ENCODE measurements at places on chromosomes 1 and 21.

DNA sequence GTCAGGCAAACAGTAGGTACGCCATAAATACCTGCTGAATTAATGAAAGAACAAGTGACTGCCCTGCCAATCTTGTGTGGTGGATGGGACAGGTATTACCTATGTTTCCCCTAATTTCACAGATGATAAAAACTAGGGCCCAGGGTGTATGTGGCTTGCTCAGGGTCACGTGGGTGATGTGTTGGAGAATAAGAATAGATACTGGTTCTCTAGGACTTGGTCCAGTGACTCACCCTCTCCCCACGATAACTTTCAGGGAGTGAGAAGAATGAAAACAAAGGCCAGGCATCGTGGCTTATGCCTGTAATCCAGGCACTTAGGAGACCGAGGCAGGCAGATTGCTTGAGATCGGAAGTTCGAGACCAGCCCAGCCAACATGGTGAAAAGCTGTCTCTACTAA is 26.7 kb downstream of the SLC26A9 start:
- H3K4me1 ChIP-seq, result peaks cover 5% of the 10 kb centered on the region
- no peak overlapping the region for H3K4me3 ChIP-seq
- peak overlapping the region; percentile 20 for H3K27ac ChIP-seq
- H3K27me3 ChIP-seq, result peaks cover 21% of the 10 kb centered on the region
- no peaks in the 10 kb centered on the region for H3K36me3 ChIP-seq

- peaks cover 33% of the 10 kb centered on the region for H3K4me1 ChIP-seq
- no peak overlapping the region for H3K27ac ChIP-seq
- DNase-seq, result no peak
- H3K4me3 ChIP-seq, result no peak overlapping the region
- no peaks in the 10 kb centered on the region for H3K36me3 ChIP-seq
- H3K27me3 ChIP-seq, result no peaks in the 10 kb centered on the region
Observed at GRCh38 chr1:25433389-25434186, 2.9 kb downstream of the MACO1 start.

- no peaks in the 10 kb centered on the region for H3K36me3 ChIP-seq
- H3K4me3 ChIP-seq, result peak within 1 kb of the TSS; percentile 85
Observed at GRCh38 chr1:32464716-32465577, at the start of gene ZBTB8B. ZBTB8B (plus strand) TSS chr1:32465072; CDS start chr1:32470625, 5,553 bp downstream.

GRCh38 chr1:81950591-81951244 is 150.0 kb downstream of the ADGRL2 start:
- no peak overlapping the region for H3K27ac ChIP-seq
- no peaks in the 10 kb centered on the region for H3K36me3 ChIP-seq
- H3K4me3 ChIP-seq, result no peak overlapping the region
- H3K4me1 ChIP-seq, result no peaks in the 10 kb centered on the region

- no peak for DNase-seq
- H3K36me3 ChIP-seq, result no peaks in the 10 kb centered on the region
- peak overlapping the region; percentile 41 for H3K4me3 ChIP-seq
- peaks cover 9% of the 10 kb centered on the region for H3K4me1 ChIP-seq
- peaks cover 56% of the 10 kb centered on the region for H3K27me3 ChIP-seq
Observed at GRCh38 chr1:224617410-224618355, 1.6 kb downstream of the CNIH3 start.

DNA sequence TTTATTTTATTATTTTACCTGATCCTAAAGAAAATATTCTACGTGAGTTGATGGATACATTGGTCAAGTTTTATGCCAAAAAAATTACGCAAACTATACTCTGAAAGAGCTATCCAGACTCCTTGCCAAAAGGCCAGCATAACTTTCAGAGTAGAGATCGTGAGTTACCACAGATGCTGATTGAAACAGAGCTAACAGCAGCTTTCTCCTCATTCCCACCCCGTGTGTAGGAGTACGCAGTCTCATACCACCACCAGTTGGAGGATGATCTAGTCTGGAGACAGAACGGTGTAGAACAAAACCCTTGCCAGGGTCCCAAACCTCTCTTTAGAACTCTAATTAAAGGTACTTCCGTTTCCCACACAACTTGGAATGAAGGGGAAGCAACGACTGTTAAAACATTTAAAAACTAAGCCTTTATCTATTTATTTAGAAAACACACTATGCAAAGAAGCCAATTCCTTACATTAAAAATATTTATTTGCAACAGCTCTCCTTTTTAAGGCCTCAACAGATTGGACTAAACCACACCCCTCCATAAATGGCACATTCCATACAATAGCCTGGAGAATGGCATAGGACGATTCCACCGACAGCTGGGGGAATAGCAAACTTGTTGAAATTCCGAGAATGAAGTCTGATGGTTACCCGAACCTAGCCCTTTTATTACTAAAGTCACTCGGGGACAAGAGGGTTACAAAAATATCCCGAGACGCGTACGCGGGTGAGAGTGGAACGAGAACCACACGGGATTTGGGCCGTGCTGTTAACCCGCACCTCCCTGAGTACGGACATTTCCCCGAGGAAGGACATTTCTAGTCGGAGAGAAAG is 1.4 kb downstream of the NUCKS1 start:
- peak overlapping the region; percentile 95 for H3K27ac ChIP-seq
- DNase-seq, result no peak
- H3K4me3 ChIP-seq, result peak overlapping the region; percentile 93
- no peaks in the 10 kb centered on the region for H3K27me3 ChIP-seq
- H3K4me1 ChIP-seq, result peaks cover 17% of the 10 kb centered on the region

GRCh38 chr1:23927097-23927496 is 13.9 kb upstream of the CNR2 start:
- peaks cover 13% of the 10 kb centered on the region for H3K4me1 ChIP-seq
- H3K36me3 ChIP-seq, result no peaks in the 10 kb centered on the region
- H3K27me3 ChIP-seq, result no peaks in the 10 kb centered on the region

GRCh38 chr1:212689196-212689725 is 10.4 kb downstream of the BATF3 start:
- H3K36me3 ChIP-seq, result peaks cover 56% of the 10 kb centered on the region
- H3K4me3 ChIP-seq, result no peak overlapping the region
- DNase-seq, result no peak
- H3K27me3 ChIP-seq, result no peaks in the 10 kb centered on the region
- H3K4me1 ChIP-seq, result peaks cover 42% of the 10 kb centered on the region
- no peak overlapping the region for H3K27ac ChIP-seq

DNA sequence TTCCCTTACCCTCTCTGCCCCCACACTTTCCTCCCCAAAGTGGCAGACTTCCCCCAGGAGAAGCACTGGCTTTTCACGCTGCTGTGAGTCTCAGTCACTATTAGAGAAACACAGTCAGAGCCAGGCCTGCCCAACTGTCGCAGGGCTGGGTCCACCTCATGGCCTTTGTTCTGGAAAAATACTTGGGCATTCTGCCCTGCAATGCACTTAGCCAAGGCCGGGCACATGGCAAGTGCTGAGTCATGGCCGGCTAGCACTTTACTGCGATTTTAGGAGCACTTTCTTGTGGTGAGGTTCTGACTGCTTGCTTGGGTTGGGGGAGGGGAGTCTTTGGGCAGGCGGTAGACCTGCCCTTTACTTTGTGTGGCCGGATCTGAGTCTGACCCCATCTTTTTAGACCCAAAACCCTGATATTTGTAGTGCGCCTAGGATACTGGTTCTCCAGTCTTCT is 7.7 kb downstream of the EPHX1 start:
- no peaks in the 10 kb centered on the region for H3K27me3 ChIP-seq
- no peak overlapping the region for H3K27ac ChIP-seq
- no peak for DNase-seq
- peaks cover 2% of the 10 kb centered on the region for H3K4me1 ChIP-seq
- H3K36me3 ChIP-seq, result no peaks in the 10 kb centered on the region
- no peak overlapping the region for H3K4me3 ChIP-seq

DNA sequence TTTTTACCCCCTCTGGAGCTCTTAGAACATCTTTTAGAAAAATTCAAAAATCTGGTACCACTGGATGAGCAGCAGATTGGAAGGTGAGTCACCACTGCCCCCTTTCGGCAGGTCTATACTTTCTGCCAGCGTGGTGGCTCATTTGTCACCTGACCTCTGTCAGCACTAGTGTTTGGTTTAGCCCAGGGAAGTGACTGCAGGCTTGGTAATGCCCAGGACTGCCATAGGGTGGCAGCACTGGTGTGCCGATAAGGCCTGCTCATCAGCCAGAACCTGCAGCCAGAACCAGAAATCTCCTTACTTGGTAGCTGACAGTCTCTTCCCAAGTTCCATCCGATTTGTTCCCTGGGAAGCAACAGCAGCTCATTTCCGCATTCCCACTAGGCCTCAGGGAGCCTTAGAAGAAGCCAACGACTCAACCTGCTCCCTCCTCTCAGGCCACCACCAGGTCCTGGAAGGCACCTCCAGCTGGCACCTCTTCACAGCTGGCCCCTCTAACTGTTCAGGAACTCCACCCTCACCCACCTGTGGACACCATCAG is 6.8 kb downstream of the SMIM12 start:
- H3K36me3 ChIP-seq, result peaks cover 53% of the 10 kb centered on the region
- peak overlapping the region; percentile 49 for H3K27ac ChIP-seq
- no peak overlapping the region for H3K4me3 ChIP-seq
- DNase-seq, result peak; percentile 76
- no peaks in the 10 kb centered on the region for H3K27me3 ChIP-seq
- H3K4me1 ChIP-seq, result peaks cover 16% of the 10 kb centered on the region

DNA sequence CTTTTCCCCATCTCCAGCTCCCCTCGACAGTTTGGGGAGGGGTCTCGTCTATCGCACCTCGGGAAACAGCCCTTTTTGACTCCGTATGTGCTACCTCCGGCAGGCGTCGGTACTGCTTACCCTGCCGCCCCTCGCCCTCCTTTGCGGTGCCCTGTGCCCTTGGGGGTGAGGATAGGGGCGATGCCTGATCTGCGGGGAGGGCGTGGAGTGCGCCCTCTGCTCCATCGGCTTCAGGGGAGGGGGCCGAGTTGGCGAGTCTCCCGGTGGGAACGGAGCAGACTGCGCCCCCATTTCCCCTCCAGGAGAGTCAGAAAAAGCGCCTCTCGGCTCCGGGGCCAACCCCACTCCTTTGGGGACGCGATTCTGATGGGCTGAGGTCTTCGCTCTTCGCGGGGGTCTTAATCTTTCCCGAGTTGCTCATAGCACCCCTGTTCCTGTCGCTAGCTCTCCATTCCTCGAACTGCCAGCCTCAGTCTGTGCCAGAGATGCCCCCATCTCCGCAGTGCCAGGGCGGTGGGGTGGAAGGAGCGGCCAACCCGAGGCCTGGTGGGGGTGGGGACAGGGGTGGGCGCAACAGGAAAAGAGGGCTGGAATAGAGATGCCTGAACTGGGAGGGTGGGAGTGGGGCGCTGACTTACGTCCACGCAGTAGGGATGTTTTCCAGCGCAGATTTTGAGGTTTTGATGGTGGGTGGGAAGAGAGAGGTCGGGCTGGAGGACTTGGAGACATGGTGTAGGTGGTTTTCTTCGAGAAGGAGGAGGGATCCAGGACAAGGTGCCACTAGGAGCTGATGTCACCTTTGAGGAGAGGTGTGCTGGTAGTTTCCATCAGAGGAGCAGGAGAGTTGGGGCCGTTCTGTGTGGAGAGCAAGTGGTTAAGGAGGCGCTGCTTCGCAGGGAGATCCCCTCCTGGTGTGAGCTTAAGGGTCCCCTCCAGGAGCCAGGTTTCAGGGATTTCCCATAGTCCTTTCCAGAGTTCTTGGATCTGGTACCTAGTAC is 674 bp downstream of the PPFIA4 start:
- no peak overlapping the region for H3K27ac ChIP-seq
- peaks cover 5% of the 10 kb centered on the region for H3K4me1 ChIP-seq
- peaks cover 4% of the 10 kb centered on the region for H3K27me3 ChIP-seq
- DNase-seq, result no peak
- peak overlapping the region; percentile 72 for H3K4me3 ChIP-seq

GRCh38 chr1:201241736-201242135 is 41.6 kb upstream of the PKP1 start:
- no peak for DNase-seq
- no peaks in the 10 kb centered on the region for H3K4me1 ChIP-seq
- no peak overlapping the region for H3K4me3 ChIP-seq
- H3K27ac ChIP-seq, result no peak overlapping the region

DNA sequence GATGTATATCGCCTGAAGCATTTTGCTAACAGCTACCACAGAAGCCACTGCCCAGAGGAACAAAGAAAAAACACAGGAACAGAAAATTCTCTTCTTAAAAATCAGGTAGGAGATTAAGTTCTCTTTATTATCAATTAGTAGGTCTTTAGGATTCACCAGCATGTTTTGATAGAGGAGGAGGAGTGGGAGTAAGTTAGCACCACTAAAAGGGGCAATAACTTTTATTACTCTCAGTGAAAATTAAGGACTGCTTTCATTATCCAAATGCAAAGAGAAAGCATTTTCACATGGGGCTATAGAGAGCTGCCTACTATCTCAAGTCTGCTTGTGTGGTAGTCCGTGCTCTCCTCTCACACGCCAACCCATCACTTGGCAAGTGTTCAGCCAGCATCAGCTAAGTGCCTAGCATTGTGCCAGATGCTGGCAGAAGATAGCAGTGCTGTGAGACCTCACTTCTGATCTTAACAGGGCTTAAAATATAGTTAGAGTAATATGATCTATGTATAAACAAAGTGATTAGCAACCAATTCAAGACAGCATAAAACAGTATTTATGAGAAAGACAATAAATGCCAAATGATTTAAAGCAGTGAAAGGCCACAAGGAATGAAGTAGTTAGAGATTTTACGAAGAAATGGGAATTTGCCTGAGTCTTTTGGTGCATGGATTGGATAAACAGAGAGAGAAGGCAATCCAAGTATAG is 39.8 kb downstream of the ASTN1 start:
- no peak for DNase-seq
- H3K4me1 ChIP-seq, result peaks cover 3% of the 10 kb centered on the region
- no peaks in the 10 kb centered on the region for H3K36me3 ChIP-seq

DNA sequence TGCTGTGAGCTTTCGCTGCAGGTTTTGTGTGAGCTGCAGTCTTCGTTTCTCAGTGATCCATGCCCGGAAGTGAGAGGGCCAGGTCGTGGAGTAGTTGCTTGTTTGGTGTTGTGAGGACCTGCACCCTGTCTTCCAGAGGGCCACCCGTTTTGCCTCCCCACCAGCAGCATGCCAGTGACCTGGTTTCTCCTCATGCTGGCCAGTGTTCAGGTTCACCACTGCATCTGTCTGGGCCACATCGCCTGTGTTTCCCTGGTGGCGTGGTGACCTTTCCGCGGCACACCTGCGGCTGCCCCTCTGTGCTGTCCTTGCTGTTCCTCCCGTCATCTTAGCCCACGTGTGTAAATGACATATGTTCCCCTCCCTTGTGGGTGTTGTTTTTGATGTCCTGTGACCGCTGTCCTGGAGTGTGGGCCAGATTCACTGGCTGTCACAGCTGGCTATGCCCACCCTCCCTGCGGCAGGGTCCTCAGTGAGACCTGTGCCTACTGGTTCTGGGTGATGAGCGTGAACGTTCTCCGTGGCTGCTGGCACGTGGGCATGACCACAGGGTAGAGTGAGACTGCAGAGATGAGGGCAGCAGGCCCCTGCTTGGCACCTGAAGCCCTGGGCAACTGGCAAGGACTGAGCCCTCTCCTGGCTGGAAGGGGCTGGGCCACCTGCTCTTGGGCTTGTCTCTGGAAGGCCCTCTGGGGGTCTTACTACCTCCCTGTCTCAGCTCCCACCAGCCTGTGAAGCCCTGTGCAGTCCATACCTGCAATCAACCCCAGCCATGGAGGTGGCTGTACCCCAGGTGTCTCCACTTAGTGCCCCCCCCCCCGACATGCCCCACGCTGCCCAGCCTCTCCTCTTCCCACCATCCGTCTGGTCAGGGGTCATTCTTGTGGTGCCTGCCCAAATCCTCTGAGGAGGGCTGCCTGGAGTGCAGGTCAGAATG is 7.3 kb downstream of the IBA57 start:
- no peak overlapping the region for H3K27ac ChIP-seq
- no peaks in the 10 kb centered on the region for H3K27me3 ChIP-seq
- DNase-seq, result no peak
- peaks cover 44% of the 10 kb centered on the region for H3K4me1 ChIP-seq

Measured in stimulated activated naive B cell treated with anti-CD40 and anti-IgM and Interleukin-4, amounts not matched to agents 10 μg/mL and 1 μg/mL and 100 μg/mL, for 72 hours (primary cell).